ENCODE measurements at places on chromosomes 5 and 9.
A peak's percentile ranks its signal among the peaks of the same experiment; 100 is the strongest.

- no peak for DNase-seq
Measured at GRCh38 chr5:12269164-12269563, 364.9 kb upstream of the CTNND2 start.

DNA sequence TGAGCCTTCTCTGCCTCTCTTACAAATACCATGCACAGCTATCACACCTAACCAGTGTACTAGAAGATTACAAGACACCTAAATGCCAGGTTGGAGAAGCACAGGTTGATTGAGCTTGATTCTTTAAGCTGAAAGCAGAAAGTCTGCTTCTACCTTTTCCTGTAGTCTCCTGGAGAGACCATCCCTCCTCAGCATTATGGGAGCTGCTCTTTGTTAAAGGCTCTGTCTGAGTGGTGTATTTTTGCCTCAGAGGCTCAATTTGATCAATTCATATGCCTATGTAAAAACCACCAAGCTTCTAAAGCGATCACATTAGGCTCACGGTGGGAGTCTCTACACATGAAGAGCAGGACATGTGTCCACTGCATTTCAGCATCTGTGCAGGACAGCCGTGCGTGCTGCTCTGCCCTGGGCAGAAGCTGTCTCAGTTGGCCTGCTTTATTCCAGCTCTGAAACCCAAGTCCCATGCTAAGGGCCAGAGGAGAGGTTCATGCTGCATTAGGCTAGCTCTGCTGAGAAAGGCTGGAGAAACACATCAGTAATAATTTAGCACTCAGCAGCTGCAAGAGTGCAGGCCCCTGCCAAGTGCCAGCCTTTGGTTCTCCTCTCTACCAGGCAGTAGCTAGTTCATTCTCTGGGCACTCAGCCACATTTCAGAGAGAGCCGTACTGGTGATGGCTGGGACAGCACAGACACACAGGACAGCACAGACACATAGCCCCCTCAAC is 41.7 kb downstream of the TMEM167A start:
- no peak for DNase-seq

DNA sequence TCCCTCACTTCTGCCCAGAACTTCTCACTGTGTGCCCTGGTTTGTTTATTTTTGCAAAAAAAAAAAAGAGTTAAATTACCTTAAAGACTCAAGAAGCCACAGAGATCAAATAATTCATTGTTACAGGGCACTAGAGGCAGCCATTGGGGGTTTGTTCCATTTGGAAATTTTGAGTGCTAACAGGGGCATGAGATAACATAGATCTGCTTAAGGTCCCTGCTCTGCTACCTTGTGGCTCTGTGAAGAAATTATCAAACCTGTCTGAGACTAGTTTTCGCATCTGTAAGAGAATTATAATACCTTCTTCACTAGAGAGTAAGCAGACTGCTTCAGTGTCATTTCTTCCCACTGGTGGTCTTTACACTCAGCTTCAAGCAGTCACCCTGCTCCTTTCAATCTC is 394 bp downstream of the TLR4 start:
- no peak for DNase-seq

- no peak for DNase-seq
Measured at GRCh38 chr9:109775516-109775915, 4.5 kb upstream of the PALM2AKAP2 start.

DNA sequence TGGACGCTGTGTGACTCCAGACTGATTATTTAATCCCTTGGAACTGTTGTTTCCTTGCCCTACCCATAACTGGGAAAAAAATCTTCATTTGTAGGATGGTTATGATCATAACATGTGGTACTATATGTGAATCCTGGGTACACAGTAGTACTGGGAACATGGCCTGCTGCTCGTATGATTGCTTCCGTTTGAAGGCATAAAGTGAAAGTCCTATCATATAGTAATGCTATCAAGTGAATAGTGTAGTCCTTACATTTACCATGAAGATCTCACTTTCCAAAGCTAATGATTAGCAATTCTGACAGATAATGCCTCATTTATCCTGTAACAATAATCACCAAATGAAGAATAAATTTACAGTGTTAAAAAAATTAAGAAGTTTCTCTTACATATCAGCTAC is 53.2 kb downstream of the MEF2C start:
- DNase-seq = no peak

DNA sequence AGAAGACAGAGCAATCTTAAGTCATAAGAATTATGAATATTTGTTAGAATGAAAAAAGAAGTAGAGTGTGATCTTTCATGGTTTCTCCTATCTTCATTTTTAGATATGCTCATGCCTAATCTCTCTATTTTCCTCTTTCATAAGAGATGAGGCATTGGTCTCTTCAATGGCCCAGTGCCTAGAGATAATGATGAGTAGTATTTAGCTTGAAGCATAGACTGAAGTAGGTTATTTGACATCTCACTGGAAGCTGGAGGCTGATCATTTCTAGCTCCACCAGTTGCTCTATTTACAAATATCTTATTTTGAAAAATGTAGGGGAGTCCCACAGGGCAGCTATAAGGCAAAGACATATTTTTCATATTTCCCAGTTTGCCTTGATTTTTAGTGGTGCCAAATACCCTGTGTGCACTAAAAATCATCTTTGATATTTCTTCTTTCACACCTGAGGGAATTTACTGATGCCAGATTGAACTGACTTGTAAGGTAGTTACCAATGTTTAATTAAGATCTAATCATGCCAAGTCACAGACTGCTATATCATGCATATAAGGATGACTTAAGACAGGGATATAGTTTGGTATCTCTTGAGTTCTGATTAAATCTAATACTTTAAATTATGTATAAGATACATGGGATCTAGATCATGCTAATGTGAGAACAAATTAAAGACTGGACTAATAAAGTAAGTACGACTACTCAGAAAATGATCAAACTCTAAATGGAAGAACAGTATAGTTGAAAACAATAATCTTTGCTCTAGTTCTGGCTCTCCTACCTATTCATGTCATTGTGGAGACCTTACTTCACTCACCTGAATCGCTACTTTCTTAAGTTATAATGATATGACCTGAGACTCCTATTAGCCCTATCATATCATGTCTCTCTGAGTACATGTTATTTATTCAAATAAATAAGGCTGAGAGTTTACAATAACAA is 108.2 kb upstream of the IFNE start:
- no peak for DNase-seq

DNA sequence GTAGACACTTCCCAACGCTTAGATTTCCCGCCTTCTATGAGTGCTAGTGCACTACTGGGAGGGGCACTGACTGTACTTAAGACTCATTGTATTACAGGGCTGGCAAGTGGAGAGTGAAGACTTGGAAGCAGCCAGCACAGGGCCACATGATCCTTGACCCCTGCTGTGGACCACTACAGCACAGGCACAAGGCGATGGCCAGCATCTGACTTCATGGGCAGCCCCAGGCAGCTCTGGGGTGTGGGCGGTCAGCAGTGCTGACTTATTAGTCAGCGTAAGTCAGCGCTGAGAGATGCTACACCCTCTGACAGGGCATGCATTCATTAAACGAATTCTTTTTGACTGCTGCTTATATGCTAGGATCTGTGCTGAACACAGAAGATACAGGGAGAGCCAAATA is 9.3 kb downstream of the SLC46A2 start:
- no peak for DNase-seq

DNA sequence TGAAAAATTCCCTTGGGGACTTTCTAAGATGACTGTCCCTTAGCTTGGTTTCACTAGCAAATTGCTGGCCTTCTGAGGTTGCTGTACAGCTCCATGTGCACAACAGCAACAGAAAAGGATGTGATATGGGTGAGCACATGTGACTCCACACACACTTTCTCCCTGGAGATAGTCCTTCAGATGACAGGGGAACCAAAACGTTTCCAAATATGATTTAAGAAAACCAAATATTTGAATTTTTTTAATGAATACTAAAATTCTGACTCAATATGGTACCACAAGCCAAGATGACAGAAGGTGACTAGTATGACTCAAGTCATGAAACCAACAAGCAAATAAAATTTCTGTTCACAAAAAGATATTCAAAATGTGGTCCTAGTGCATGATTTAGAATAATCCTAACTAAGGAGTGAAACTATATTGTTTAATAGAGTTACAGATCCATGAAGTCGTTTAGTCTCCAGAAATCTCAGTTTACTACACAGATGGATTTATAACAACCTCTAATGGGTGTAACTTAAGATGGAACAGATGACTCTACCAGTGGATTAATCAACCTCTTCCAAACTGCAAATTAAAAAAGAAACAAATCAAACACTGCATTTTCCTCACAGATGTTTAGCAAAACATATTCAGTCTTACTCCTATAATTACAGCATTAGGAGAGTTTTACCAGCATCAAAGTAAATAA is 144.8 kb upstream of the PIK3R1 start:
- no peak for DNase-seq

GRCh38 chr9:96122751-96123150 is 179.2 kb downstream of the HSD17B3 start:
- peak; percentile 22 for DNase-seq

GRCh38 chr9:73182928-73183327 is 31.3 kb downstream of the ANXA1 start:
- no peak for DNase-seq

GRCh38 chr9:37406603-37407401 is 15.7 kb upstream of the GRHPR start:
- DNase-seq = no peak

GRCh38 chr9:126838055-126838811 is 22.2 kb upstream of the ZBTB34 start:
- no peak for DNase-seq

DNA sequence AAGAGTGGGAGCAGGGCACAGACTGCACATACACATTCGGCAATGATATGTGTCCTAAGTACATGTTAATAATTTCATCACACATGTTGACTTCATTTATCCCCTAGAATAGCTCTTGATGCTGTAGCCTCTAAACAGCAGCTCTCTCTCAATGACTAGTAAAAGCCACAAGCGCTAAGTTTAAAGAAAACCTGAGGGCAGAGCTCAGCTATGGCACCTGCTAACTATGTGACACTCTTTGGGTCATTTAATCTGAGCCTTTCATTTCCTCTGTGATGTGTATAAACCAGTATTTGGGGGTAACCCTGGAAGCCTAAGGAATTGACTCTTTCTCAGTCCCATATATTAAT is 140.6 kb upstream of the MOCS2 start:
- no peak for DNase-seq

DNA sequence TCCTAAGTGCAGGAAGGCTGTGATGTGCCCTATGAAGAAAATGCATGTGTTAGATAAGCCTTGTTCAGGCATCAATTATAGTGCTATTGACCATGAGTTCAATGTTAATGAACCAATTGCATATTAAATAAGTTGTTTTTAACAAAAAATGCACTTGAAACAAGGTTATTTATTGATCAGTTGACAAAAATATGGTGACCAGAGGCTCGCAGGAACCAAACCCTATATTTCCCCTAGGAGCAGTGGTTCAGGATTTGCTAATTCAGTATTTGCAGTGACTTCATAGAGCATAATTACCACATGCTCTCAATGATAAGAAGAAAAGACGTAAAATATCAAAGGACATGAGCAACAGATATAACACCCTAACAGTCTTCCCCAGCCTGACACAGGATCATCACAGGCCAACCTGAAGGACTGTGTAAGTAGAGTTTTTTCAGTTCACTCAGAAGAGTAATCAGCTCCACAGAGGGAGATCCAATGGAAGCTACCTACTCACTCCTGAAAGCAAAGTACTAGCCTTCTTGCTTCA is 92.3 kb downstream of the SEMA5A start:
- DNase-seq = no peak

DNA sequence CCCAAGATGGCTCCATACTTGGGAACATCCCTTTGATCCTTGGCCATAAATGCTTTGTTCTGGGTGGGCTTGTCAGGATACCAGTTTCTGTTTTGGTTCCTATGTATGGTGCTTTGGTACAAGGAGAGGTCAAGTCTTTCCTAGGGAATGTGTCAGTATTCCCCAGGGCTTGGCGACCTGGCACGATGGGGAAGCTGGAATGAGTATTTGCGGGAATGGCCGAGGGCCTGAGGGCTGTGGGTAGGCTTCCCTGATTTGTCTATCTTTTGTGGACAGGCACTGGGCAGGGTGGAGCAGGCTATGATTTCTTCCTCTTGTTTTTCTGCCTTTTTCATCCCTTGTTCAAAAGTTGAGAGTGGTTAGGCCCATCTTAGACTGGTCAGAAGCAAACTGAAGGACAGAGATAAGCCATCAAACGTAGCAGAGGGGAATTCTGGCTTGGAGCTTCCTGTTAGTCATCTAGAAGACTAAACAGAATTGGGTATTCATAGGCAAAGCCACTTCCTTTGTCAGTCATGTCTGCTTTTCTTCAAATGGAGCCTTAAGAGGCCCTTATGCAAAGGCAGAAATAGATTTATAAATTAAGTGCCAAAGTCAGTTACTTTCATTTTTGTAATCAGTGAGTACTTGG is 13.7 kb downstream of the DOCK2 start:
- DNase-seq = no peak

DNA sequence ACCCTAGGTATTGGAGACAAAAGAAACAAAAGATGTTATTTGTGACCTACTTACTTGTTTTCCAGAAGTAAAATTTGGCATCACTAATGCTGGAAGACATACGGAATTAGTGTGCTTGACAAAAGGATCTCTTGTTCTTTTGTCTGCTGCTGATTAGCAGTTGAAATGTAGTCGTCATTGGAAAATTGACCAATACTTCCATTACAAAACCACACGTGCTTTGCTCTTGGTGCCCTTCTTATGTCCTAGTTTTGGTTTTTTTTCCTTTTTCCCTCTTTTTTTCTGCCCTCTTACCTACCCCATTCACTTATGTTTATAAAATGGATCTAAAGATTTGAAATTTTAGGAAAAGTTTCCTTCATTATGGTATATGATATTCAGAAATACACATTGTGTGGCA is 197.4 kb downstream of the FER start:
- DNase-seq = no peak

- no peak for DNase-seq
Measured at GRCh38 chr9:126569036-126569435, 44.7 kb upstream of the LMX1B start.

- DNase-seq = no peak
Measured at GRCh38 chr9:71984403-71984802, 73.0 kb downstream of the C9orf85 start.

DNA sequence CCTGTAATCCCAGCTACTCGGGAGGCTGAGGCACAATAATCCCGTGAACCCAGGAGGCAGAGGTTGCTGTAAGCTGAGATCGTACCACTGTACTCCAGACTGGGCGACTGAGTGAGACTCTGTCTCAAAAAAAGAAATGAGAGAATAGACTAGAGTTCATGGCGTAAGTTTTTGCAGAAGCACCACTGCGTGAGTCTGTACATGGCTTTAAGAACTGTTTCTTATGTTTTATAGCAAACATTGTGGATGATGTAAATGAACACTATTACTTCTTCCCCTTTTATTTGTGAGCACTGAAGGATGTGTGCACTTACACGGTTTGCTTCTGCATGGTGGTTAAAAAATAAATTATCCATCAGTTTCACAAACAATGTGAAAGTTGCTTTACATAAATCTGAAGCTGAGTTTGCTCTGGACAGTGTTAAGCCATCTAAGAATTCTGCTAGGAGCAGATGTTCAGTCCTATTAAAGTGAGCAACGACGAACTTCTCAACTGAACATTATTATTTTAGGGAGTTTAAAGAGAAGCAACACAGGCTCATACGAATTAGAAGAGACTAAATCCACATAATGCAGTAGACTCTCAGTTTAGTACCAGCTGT is 52.5 kb downstream of the ZFAND5 start:
- DNase-seq = no peak

- DNase-seq = no peak
Measured at GRCh38 chr5:128532127-128532526, 5.9 kb downstream of the FBN2 start.

GRCh38 chr5:51895834-51896233 is 512.6 kb downstream of the ISL1 start:
- no peak for DNase-seq

- DNase-seq = no peak
Measured at GRCh38 chr5:144352330-144352729, 181.7 kb downstream of the KCTD16 start.

Measured in ecto neural progenitor cell (in vitro differentiated cells).